ENCODE measurements at places on chromosomes 1 and 21.

DNA sequence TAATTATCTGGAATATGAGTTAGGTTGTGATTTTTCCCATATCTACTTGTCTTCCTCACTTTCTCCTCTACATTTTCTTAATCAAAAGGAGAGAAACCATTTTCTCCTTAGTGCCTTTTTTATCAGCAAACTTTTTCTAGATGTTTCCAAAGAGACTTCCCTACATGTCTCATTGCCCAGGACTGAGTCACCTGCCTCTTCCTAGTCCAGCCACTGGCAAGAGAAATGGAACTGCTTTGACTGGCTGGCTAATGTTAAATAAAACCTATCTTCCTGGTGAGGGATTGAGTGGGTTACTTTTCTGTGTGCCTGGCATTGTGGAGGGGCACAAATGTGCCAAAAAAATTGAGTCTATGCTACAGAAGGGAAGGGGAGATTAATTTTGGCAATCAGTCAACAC lies 52.1 kb upstream of the CD5L start:
- DNase-seq, result no peak

- no peak for DNase-seq
These were observed 7.6 kb downstream of the TMPRSS2 start for GRCh38 chr21:41500363-41500762.

GRCh38 chr1:78840453-78841271 lies 165.9 kb downstream of the ADGRL4 start:
- DNase-seq, result no peak

GRCh38 chr1:233656687-233657086 lies 42.8 kb downstream of the KCNK1 start:
- no peak for DNase-seq

DNA sequence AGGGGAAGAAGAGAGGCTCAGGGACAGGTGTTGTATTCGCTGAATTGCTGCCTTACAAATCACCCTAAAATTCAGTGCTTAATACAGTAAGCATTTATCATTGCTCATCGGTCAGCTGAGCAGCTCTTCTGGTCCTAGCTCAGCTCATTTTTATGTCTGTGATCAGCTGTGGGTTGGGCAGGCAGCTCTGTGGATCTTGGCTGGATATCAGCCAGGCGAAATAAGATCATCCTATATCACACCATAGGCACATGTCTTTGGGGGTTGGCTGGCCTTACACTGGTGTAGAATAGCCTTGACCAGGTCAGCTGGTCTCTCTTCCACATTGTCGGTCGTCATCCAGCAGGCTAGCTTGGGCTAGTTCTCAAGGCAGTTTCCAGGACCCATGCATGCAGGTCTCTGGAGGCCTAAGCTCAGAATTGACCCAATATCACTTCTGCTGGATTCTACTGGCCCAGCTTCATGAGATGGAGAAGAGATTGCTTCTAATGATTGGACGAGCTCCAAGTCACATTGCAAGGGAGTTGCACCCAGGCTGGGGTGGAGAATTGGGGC lies 448.6 kb downstream of the KIF26B start:
- DNase-seq, result no peak

DNA sequence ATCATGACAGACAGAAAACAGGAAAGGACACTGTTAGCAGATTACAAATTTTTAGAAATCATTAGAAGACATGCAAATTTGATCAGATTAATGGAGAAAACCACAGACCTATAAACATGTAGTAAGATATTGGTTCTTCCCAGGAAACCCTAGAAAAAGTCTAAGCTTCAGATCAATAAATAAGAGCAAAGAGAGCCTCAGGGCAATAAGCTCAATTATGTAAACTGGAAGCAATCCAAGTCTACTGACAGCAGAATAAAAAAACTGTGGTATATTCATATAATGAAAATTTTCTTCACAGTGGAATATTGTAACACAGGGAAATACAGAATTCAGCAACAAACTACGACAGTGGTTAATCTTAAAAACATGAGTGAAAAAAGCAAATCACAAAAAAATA lies 36.3 kb downstream of the NRDC start:
- DNase-seq, result no peak

- DNase-seq, result no peak
These were observed 141.5 kb downstream of the PTPRC start for GRCh38 chr1:198780376-198780775.

Data from stimulated activated CD8-positive, alpha-beta memory T cell treated with anti-CD3 and anti-CD28 coated beads, Interleukin-4, amount 100 ng/mL, for 4 hours (primary cell).